ENCODE measurements at places on chromosomes 4 and X.

- DNase-seq = no peak
These were observed 3.1 kb upstream of the MSX1 start for GRCh38 chr4:4856071-4857000.

DNA sequence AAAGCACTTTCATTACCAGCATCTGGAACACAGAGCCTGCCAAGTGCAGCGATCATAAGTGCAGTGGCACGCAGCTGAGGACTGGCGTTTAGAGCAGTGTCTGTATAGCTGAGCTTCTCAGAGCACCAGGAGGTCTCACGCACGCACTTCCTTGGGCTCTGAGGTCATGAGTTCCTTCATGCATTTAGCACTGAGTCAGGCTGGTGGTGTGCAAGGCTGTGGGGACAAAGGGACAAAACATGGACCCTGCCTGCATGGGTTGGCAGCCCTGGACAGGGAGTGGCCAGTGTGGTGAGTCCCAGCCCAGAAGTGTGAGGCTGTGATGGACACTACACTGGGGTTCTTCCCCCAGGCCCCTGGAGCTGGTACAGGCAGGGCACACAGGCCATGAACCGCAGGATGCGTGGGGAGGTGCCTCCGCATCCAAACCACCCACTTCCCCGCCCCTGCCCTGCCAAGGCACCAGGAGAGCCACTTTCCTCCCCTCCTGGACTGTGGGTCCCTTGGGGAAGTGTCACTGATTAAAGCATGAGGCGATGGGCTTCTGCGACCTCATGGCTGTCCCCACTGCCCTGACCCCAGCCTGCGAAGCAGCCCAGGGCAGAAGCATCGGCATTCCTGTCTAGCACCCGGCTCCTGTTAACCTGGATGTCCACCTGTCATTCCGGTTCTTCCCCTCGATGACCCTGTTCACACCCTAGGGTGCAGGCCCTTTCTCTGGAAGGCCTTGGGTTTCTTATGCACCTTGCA, 37.2 kb upstream of the GPR78 start:
- DNase-seq = no peak

GRCh38 chrX:100089724-100090123, 320.3 kb downstream of the PCDH19 start:
- no peak for DNase-seq

- no peak for DNase-seq
These were observed 27.2 kb downstream of the HDX start for GRCh38 chrX:84475101-84475500.

DNA sequence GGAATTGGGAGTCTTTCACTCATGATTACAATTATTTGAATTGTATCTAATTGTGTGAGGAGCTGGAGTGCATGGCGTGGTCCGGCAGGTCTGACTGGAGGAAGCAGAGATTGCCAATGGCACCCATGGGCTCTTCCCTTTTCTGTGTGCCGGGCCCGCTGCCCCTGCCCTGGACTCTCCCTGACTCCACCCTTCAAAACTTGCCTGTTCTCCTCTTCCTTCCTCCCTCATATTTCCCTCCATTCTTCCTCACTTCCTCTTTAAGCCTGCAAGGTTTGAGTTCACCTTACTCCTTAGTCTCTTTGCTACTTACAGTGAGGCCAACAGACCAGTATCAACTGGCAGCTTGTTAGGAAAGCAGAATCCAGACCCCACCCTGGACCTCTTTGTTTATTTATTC, 6.5 kb upstream of the STBD1 start:
- no peak for DNase-seq

GRCh38 chr4:123404533-123404932, 7.9 kb downstream of the SPRY1 start:
- DNase-seq = no peak

GRCh38 chr4:2051086-2051485, 8.0 kb upstream of the NAT8L start:
- no peak for DNase-seq

DNA sequence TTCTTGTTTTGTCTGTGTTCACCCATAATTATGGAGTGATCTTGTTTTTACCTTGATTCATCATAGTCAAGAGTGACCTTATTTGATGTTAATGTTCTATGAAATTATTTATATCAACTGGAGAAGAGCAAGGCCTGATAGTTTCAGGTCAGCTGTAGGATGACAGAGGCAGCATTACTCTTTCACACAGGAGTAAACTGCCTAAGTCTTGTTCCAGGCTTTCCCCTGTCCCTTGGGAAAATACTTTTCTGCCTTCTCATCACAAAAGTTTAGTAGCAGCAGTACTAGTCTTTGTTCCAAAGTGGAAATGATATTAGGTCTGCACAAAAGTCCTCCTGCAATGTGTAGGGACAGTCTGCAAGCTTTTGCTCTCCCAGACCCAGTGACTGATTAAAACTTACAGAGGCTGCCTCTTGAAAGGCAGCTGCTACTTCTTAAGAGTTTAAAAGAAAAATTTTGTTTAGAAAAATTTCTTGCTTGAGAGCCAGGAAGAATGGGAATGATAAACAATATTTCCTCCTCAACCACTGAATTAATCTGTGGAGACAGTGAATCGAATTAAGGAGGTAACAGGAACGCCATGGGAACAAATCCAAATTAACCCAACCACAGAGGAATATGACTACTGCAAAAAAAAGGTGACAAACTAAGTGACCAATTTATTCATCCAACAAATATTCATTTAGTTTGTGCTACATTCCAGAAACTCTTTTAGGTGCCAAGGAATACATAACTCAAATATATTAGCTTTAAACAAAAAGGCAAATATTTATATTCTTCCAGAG, 991.4 kb upstream of the PABPC4L start:
- DNase-seq = no peak

DNA sequence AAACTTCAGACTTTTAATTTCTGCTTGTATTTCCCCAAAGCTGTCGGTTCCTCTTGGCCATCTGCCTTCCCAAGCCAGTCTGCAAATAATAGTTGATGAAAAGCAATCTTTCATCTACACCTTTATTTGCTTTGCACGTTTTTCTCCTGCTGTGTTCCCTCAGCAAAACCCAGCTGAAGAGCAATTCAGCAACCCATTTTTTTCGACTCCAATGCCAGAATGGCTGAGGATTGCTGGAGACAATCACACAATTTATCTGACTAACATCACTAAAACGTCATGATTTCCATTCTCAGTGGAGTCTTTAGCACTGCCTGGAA, 94.3 kb downstream of the GPRIN3 start:
- no peak for DNase-seq

- no peak for DNase-seq
These were observed 5.8 kb downstream of the KDM6A start for GRCh38 chrX:44878780-44879179.

DNA sequence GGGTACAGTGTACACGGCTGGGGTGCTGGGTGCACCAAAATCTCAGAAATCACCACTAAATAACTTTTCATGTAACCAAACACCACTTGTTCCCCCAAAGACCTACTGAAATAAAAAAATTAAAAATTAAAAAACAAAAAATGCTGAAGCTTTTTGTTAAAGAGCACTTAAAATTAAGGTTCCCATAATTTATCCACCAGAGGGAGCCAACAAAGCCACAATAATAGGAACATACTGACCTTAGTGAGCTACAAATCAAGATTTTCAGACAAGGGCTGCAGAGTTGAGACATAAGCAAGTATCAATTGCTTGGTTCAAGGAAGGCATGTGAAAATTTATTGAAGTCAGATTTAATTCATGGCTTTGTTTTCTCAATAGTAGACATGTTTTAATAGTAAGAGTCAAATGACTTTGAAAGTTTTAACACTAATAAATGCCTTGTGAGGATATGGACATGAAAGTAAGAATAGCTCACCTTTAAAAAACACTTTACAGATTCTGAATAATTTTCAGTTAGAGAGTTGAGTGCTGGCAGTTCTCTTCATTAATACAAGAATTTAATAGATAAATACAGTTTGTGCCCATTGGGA, 43.0 kb upstream of the SCOC start:
- DNase-seq = no peak

DNA sequence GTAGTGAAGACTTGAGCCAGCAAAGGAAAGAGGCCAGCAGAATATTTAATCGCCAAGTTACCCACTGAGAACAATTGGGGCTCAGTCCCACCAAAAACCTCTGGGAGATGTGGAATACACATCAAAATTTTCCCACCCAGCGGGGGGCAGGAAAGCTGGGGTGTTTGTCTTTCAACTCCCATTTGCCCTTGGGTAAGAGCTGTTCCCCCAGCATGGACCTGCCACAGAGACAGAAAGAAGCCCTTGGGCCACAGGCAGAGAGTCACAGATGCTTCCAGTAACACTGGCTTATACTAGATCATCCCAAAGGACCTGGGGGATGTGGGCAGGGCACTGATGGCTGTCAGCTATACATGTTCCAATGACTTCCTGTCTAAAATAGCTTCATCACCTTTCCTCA, 18.9 kb upstream of the FBXW7 start:
- no peak for DNase-seq

- DNase-seq = no peak
These were observed 197.8 kb downstream of the RASL11B start for GRCh38 chr4:53059871-53060270.

DNA sequence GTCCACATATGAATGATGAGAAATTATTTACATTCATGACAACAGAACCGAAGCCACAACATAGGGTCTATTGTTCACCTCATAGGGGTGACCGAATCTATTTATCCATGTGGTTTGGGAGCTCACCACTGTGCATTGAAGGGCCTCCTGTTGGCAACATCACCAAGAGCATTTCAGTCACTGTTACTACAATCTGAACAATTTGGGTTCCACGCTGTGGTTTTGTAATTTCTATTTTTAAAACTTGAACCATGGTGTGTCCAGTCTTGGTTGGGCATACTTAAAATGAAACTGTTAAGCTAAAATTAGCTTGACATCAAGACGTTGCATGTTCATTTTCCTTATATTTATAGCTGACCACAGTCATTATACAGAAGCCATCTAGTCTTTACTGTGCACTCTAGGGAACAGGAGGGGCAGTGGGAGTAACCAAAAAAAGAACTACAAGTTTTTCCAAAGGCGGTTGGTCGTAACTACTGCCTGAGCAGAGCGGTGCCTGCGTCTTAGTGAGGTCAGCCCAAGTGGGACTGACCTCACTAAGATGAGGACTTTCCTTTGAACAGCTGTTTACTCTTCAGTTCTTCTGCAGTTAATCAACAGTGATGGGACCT, 192.1 kb downstream of the SPRY1 start:
- DNase-seq = no peak

- no peak for DNase-seq
These were observed 991.9 kb downstream of the NLGN4X start for GRCh38 chrX:5236749-5237148.

GRCh38 chrX:74248889-74249288, 55.1 kb upstream of the ZCCHC13 start:
- DNase-seq = no peak

DNA sequence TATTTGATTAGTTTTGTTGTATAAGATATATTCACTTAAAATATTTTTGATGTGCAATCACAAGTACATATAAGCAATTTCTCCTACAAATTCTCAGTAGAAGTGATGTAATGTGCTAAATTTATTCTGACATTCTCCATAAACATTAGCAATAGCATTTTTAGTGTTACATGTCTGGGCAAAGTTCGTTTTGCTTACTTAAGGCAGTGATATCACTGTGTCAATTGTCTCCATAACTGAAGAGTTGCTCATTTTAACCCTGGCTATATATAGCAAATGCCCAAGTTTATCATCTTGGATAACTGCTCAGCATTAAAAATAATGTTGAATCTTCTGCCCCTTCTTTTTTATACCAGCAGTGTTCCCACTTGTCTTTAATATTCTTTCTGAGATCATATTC, 340.0 kb upstream of the NDST4 start:
- no peak for DNase-seq

DNA sequence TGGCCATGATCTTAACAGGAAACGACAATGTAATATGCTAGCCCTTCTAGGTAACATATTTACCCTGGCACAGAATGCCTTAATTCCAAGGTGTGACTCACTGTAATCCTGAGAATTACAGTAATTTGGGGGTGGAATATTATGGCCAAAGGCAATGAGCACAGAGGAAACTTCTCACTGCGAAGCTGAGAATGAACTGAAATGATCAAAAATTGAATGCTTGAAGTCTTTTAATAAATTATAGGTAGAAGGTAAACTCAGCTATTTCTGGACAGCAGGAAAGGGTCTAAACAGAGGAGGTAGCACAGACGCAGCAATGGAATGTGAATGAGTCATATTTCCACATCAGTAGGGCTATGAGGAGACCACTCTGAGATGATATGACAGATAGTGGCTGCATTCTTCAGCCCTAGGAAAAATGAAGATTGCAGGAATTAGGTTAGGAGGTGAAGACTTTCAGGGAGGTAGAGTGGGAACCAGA, 312.6 kb downstream of the PACRGL start:
- DNase-seq = no peak

DNA sequence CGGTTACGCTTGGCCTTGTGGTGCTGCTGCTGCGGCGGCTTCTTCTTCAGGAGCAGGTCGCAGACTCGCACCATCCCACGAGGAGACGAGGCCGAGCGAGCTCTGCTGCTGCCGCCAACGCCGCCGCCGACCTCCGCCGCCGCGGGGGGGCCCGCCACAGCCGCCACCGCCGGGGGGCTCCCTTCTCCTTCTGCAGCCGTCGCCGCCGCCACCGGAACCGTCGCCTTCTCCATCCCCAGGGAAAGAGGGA, 237 bp downstream of the ANKRD17 start:
- DNase-seq = peak; percentile 25

DNA sequence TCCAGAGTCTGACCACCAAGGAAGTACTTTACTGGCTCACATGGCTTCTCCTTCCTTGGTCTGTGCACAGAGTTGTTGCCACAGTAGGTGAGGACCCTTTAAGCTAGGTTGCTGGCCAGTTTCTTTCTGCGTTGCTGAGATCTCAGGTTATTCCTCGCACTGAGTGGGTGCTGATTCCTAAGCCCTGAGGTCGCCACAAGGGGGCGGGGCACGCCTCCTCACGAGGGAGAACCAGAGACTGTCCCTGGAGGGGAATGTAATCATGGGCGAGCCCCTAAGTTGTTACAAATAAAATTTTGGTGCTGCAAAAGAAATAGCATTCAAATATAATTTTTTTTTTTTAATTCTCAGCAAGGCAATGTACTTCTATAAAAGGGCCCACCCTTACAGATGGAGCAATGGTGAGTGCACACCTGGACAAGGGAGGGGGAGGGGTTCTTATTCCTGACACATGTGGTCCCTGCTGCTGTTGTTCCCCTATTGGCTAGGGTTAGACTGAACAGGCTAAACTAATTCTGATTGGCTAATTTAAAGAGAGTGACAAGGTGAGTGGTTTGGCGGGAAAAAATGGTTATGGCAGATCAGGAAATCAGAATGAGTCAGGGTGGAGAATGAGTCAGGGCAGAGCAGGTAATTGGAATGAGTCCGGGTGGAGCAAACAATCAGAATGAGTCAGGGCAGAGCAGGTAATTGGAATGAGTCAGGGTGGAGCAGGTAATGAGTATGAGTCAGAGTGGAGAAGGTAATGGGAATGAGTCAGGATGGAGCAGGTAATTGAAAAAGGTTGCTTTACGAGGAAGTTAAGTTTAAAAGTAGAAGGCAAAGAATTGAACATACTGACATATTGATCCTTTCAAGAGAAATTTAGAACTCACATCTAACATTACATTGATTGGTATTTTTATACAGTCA, 107.5 kb downstream of the VSIG4 start:
- DNase-seq = no peak

GRCh38 chr4:128979934-128980333, 113.4 kb downstream of the SCLT1 start:
- DNase-seq = no peak

- no peak for DNase-seq
These were observed at the start of gene MID2 for GRCh38 chrX:107825698-107826237. Gene MID2 (plus strand): TSS chrX:107825866. CDS start chrX:107826427, 561 bp downstream.
